Testis (tissue), 5 donors: ENCODE measurements at places on chromosomes 2 and 18. TPM values are rescaled to one million over a fixed set of nuclear protein-coding genes. Genes with fewer than 3 reads are reported as not detected.

GKN2 gene
- not detected for polyA plus RNA-seq

CYTIP gene
- polyA plus RNA-seq = 3.9 TPM

PROC gene
- polyA plus RNA-seq = not detected

ALK gene
- polyA plus RNA-seq = 3.8 TPM

CRYGC gene
- polyA plus RNA-seq = 2.7 TPM

C2orf69 gene
- polyA plus RNA-seq = 19.8 TPM
